NCI-H1436 (cell line): ENCODE measurements at places on chromosomes 1 and 21.

DNA sequence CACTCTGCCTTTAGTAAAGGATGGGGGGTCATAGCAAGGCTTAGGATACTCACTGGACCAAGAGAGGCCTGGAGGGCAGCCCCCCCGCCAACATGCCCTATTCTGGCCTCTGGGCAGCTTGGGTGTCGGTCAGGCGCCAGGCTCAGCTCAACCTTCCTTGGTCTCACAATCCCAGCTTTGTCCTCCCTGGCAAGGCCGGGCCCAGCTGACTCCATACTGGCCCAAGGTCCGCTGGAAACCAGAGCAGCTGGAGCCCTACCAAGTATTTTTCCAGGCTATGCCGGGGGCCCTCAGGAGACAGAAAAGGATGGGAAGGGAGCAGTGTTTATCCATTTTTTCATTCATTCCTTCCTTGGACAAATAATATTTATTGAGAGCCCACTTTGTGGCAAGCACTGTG is 6.2 kb downstream of the FBXO2 start:
- DNase-seq, result no peak

GRCh38 chr1:225454733-225455132 is 26.9 kb upstream of the LBR start:
- DNase-seq, result no peak

DNA sequence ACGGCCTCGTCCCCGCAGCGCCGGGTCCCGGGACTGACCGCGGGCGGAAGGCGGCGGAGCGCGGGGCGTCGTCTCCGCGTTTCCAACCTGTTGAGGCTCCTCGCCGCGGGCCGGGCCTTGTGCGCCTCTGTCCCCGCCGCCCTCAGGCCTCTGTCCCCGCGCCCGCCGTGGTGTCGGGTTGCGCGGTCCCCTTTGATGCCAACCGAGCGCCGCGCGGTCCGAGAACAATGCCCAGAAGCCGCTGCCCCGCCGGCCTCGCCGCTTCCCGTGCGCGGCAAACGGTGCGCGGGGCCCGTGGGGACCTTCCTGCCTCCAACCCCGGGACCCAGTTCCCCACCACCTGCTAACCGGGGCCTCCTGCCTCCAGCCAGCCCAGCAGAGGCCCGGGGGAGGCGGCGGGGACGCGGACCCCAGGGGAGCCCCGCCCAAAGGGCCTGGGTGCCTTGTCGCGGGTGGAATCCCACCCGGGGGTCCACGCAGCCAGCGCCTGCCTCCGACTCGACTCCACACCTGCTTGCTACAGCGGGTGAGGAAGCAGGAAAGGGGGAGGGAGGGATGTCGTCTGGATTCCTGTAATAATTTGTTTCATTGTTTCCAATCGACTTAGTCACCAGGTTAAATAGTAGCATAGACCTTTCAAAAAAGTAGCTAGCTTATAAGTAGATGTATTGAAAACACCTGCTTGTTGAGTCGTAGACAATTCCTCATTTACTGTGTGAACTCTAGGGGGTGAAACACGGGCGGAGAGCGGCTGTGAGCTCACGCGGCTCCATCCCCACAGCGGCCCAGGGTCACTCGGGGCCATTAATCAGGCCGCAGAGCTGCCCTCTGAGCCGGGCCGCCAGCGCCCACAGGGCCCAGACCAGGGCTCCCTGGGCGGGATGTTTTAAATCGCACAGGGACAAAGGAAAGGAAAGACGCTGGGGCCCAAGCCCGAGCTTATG is 1.1 kb downstream of the COL18A1 start:
- peak; percentile 12 for DNase-seq

- DNase-seq, result no peak
These were observed 16.3 kb upstream of the PTTG1IP start for GRCh38 chr21:44889625-44890337.

DNA sequence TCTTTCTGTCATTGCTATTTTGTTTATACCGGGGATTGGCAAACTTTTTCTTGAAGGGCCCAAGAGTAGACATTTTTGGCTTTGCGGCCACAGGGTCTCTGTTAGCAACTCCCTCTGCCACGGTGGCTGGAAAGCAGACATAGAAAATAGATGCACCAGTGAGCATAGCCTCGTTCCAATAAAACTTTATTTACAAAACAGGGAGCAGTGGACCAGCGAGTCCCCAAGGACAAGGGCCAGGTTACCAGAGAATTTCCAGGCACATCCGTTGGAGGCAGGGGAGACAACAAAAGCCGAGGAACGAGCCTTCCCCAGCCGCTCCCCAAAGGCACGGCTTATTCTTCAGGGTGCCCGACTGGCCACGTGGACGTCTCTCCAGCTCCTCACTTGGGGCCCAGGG is 26.5 kb downstream of the FAAP20 start:
- no peak for DNase-seq

DNA sequence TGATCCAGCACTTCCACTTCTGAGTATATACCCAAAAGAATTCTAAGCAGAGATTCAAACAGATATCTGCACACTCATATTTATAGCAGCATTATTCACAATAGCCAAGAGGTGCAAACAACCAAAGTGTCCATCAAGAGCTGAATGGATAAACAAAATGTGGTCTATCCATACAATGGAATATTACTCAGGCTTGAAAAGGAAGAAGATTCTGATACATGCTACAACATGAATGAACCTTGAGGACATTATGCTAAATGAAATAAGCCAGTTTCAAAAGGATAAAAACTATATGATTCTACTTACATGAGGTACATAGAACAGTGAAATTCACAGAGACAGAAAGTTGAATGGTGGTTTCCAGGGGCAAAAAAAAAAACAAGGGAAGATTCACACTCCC is 88.9 kb downstream of the CCDC185 start:
- DNase-seq, result no peak

DNA sequence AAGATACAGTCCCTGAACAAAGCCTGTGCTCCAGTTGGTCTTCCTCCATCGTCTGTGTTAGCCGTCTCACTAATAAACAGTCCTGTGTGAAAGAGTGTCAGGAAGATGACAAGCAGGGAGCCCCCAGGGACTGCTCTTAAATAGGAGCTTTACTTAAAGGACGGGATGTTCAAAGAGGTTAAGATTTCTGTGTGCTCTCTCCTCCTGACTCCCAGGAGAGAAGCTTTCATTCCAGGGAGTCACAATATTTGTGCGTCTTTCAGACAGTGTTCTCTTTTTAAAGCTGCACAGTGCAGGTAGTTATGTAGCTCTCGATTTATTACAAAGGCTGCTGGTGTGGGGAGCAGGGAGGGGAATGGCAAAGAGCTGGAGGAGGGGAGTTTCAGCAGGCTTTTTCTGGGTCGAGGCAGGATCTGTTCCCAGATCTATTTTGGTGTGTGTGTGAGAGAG is 43.5 kb downstream of the STYXL2 start:
- no peak for DNase-seq

DNA sequence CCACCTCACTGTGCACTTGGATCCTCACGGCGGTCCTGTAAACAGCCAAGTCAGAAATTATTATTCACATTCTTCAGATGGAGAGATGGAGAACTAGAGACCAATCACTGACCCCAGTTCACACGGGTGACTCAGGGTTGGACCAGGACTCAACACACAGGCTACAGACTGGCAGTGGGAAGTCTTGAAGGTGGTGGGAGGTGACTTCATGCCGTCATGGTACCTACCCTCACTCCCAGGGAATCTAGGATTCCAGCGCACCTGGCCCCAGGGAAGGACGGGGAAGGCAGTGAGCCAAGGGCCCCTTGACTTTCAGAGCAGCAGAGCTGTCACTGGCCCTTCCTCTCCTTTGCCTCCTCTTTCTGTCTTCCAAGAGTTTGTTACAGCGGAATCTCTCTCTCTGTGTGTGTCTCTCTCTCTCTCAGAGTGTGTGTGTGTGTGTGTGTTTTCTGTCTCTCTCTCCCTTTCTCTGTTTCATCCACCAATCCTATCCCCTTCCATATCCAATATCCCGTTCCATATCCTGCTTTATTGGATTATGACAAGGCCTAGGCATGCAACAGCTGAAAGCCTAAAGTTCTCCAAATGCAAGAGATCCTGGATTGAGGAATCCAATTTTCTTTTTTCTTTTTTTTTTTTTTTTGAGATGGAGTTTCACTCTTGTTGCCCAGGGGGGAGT is 11.7 kb downstream of the OPTC start:
- DNase-seq, result no peak

DNA sequence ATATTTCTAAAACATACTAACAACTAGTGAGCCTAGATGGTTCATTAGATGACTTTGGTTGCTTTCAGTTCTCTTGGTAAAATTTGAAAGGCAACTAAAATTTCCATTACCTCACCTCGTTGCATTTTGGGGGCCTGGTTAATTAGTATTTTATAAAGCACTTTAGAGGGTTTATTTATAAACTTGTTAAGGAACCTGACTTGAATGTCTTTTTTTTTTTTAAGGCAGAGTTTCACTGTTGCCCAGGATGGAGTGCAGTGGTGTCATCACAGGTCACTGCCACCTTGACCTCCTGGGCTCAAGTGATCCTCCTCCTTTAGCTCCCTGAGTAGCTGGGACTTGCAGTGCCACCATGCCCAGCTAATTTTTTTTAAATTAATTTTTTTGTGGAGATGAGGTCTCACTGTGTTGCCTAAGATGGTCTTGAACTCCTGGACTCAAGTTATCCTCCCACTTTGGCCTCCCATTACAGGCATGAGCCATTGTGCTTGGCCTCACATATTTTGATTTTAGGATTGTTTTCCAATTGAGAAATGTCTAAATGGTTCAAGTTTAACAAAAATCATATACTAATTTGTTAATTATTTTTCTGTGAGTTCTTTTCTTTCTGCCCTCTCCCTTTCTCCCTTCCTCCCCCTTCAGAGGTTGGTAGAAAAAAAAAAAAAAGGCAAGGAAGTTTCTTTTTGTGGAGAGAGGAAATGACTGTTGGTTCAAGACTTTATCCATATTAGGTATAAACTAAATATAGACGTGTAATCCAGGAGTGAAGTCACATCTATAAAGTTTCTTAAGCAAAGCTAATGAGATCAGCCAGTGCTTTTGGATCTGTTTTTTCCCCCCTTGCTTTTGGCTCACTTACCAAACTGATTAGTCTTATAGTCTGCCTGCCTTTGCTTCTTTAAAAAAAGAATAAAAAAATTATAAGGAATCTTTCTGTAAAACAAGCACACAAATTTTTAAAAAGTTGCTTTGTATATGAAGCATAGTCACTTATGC is 24.7 kb downstream of the CLIC4 start:
- no peak for DNase-seq

DNA sequence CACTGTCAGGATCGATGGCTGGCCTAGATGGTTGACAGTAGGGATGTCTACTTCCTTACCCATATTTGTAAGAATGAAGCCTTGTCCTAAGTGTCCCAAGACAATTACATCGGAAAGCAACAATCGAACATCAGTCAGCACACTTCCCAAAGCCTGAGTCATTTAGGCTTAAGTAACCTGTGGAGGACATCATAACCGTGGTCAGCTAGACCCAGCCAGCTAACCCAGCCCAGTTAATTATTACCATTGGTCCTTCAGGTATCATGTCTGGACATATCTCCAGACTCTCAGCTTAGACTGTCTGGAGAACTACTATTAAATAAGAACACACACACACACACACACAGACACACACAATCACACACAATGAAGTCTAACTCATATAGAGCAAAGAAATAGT is 264.7 kb downstream of the TRABD2B start:
- no peak for DNase-seq

DNA sequence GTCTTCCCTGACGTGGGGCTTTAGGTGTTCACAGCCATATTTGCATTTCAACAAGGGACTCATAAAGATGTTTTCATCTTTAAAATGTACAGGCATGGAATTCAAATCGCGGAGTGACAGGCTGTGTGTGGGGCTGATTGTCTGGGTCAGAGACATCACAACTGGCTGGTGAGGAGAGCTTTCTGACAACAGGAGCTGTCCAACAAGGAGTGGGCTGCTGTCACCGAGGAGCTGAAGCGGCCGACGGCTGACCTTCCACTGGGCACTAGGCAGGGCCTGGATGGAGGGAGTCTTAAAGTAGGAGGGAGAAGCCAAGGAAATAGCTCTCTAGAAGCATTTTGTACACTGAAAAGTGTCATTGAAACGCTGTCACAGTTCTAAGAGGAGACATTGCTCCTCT is 30.5 kb upstream of the SCMH1 start:
- no peak for DNase-seq

GRCh38 chr1:28370239-28371009 is 884 bp downstream of the PHACTR4 start:
- DNase-seq, result peak; percentile 16

GRCh38 chr1:6861075-6861724 is 75.9 kb downstream of the CAMTA1 start:
- no peak for DNase-seq

DNA sequence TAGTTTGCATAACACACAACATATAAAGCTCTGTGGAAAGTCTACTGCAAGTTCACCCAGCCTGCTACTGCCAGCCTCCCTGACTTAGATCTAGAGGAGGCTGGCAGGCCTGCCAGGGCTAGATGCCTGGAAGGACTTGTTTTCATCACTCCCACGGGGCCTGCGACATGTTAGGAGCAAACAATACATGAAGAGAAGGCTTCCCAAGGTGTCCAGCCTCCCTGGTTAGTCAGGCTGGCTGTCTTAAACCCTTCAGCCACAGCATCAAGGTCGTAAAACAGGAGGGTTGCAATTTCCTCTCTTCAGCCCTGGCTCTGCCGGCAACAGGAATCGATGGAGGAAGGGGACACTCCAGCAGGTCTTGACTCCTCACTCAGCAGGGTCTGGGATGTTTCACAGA is 104.5 kb downstream of the NGF start:
- no peak for DNase-seq

DNA sequence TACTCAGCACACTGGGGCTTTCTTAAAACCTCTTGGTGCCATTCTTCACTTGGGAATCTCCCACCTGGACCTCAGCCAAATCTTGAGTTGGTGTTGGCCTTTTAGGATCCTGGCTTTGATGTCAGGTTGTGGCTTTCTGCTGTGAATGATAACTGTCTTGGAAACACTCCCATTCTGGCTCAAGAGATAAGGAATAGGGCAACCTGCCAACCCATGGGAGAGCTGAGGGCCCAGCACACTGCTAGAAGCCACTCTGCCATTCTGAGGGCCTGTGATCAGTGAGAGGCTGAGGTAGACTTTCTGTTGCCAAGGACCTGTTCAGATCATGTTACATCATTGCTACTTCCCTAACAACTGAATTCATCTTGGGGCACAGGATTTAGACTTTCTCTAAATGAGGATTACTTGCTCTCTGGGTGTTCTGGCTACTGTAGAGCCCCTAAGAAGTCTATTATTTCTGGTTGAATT is 45.8 kb downstream of the TTC39A start:
- no peak for DNase-seq
